ENCODE measurements at places on chromosomes 2 and 18.

DNA sequence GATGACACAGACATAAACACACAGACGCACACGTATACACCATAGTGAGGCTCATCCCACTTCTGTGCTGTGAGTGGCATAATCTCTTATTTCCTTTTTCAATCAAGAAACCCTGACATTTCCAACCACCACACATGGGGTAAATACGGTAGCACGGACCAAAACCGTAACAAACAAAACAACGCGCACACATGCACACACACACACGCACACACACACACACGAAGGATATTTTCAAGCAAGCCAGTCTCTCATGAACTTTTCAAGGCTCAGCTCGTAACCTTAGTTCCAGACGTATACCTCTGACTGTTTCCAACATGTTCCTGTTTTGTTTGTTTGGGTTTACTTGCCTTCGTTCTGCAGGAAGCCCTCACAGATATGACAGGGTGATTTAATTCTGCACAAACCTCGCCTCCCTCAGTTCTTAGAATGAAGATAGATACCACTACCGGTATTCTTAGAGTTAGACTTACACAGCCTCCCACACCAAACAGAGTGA is 119.8 kb downstream of the BCL2 start:
- DNase-seq, result no peak

DNA sequence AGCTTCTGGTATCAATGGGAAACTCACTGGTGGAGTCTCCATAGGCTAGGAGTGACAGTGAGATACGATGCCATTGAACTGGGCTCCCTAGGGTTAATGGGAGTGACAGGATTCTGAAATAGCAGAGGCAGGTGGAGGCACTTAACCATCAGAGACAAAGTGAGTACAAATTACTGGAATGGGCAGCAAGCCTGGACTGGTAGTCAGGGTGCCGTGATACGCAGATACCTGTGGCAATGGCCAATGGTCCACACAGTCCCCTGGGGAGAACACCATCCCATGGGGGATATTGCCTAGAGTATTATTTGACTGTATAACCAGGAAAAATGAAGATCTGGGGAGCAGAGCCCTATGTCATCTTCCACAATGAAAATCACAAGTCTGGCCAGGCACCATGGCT is 17.3 kb downstream of the CHCHD5 start:
- DNase-seq, result no peak

GRCh38 chr2:65413610-65414009 is 18.8 kb downstream of the SPRED2 start:
- no peak for DNase-seq

DNA sequence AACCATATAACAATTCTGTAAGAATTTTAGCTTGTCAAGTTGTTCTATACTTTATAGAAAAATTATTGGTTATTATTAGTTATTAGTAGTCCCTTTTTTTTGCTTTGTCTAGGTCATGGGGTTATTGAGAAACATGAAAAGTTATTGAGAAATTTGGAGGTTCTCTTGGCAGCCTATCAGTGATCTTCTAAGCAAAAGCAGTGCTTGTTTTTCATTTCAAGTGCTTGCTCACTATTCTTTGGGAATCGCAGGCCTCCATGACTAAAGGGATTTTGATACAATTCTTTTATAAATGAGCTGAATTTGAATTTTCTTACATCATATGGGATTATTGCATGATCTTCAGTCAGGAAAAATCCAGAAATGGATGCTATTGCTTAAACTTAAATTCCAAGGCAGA is 25.8 kb downstream of the PLEKHA3 start:
- no peak for DNase-seq

DNA sequence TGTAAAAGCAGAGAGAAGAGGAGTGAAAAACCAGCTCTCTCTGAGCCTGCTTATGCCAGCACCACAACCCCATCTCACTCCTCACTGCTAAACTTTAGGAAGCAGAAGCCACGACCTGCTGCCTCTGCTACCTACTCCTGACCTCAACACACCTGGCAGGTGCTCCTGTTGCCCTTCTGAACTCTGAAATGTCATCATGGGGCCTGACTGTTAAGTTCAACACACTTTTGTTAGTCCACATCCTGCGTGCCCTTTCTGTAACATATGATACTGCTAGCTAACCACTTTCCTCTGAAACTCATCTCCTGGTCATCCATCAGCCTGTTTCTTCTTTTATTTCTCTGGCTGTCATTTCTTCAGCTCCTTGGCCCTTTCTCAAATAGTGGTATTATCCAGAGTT is 118.1 kb downstream of the EPB41L3 start:
- DNase-seq, result no peak

- DNase-seq, result peak; percentile 25
These were observed 431.8 kb downstream of the SOCS6 start for GRCh38 chr18:70720607-70721006.

DNA sequence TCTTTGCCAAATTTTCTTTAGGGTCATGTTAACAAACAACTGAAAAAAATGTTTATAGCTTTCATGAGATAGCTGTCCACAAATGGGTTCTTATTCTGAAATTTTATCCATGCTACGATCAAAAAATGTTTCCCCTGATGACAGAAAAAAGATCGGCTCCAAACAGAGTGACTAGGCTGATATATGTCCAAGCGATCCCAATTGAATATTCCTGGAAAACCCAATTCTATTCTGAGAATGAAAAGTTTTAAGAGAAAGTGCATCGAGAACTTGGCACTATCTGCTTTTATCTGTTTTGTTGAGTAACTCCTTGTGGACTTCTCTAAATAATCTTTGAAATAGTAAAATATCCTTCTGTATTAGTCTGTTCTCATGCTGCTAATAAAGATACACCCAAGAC is 19.1 kb downstream of the KCNE4 start:
- DNase-seq, result no peak

DNA sequence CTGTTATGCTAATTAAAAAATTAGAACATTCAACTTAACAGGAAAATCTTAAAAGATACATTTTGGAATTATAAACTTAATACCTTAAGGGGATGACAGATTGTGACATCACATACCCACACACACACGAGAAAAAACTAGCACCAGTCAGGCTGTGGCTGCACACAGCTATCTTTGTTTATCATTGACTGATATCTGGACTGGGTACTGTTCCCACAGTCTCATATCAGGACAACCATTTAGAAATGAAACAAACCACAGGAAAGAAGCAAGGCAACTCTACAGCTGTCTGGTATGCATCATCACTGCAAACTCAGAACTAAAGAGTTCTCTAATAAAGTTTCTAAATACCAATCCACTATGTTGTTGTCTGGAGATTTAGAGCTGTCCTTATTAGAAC is 210.9 kb upstream of the SMAD7 start:
- no peak for DNase-seq

GRCh38 chr2:20135631-20136050 is 84.2 kb upstream of the LAPTM4A start:
- peak; percentile 26 for DNase-seq

GRCh38 chr2:114442510-114442909 is at the start of gene DPP10:
Gene DPP10 (plus strand): TSS chr2:114442641.
- no peak for DNase-seq

DNA sequence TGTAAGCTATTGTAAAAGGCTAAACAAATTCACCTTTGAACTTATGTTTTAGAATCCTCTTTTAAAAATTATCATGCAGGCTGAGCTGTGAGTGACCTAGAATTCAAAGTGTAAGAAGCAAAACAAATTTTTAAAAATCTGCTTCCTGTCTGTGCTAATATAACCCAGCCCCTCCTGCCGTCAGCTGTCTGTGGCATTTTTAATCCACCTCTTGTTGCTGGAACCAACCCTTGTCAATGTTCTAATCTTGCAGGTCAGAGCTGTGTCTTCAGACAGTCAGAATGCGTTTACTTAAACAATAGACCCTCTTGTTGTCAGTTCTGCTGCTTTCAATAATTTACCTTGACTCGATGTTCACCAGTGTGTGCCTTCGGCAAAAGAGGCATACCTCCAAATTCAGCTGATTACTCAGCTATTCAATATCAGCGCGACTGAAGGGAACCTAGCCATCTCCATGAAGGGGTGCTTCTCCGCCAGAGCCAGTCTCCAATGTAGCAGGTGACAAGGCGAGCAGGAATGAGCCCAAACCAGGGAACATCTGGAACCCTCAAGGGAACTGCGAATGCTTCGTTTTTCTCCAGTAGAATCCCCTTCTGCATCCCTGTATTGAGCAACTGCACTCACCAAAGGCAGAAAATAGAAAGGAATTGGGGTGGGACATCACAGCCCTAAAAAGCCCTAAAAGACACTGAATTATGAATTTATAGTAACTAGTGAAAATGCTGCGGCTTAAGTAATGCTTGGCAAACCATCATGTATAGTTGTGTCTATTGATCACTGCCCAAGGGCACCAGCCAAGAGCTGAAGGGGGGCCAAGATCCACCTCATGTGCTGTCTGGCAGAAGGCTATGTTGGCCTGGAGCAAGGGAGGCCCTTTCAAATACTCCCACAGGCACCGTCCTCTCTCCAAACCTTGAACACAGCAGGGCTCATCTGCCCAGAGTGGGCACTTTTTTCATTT is 62.5 kb downstream of the LYPD6B start:
- DNase-seq, result no peak

DNA sequence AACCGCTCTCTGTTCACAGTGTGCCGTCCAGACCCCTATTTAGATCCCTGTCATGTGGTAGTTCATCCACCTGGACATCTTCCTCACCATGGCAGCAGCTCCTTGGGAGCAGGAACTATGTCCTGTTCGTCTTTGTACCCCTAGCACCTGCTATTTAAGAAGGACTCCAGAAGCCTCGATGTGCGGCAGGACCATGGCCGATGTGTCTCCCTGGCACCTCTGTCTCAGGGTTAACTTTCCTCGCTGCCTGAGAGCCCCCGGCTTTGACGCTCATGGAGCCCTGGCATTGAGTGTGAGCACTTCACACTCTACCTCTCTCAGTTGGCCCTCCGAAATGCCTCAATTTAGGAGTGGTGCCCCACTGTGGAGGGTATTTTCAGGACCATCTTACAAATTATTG is 152.0 kb downstream of the FAM210A start:
- no peak for DNase-seq

DNA sequence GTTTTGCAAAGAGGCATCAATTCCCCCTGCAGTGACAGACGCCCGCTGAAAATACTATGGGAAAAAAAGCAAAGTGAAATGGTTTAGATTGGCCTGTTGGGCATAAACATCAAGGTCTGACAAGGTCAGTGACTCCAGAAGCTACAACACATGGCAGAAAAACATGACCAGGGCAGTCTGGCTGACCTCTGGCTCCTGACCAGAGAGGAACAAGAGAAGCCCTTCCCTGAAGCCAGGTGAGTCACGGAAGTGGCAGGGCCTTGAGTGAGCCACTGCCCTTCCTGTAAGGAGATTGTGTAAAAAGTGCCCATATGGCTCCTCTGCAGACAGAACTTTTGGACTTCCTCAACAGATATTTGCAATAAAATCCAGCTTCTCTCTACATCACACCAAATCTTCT is 72.0 kb downstream of the DNER start:
- DNase-seq, result no peak

DNA sequence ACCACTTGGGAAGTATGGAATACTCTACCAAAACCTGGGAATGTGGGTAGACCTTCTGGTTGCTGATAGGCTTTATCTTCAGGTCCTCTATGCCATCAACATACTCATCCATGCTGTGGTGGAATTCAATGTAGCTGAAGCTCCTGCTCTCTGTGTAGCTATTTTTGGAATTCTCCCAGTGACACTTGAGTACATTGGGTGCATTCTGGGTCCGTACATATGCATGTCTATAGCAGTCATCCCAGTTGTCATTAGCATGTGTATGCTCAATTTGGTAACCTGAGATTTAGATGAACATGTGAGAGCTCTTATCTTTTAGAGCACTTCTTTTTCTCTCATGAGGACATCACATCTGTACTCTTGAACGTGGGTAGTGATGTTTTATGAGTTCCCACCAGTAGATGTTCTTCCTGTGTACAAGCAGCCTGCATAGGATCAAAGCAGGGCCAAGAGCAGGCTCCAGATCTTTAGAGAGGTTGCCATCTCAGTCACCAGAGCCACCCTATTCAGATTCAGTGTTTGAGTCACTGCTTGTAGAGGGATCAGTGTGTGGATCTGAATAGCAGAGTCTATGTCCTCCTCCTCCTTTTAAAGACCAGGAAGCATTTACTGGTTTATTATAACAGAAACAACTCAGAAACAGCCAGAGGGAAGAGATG is 65.9 kb downstream of the MGAT5 start:
- no peak for DNase-seq

GRCh38 chr2:215439980-215440512 is 4.2 kb upstream of the FN1 start:
- DNase-seq, result no peak

- DNase-seq, result no peak
These were observed 638 bp downstream of the ZNF521 start for GRCh38 chr18:25351280-25351775.

GRCh38 chr2:187470698-187471097 is 22.6 kb upstream of the CALCRL start:
- no peak for DNase-seq

GRCh38 chr18:56043641-56044061 is 455.7 kb upstream of the TCF4 start:
- DNase-seq, result no peak

GRCh38 chr2:216074794-216075193 is 6.8 kb downstream of the PECR start:
- no peak for DNase-seq

DNA sequence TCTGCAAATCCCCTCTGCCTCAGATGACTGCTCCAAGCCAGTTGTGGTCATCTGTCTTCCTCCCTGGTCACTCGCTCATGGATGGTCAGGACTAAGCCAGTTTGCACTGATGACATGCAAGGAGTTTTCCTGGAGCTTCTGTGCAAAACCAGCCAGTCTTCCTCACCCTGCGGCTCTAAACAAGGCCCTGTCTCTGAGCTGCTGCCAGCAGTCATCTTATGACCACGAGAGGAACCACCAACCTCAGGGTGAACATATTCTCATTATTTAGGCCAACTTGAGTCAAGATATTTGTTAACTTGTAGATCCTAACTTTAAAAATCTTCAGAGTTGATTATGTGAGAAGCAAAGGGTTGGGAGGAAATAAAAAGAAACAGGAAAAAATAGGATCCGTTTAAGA is 119.9 kb upstream of the CAB39 start:
- no peak for DNase-seq

- DNase-seq, result no peak
These were observed 771.9 kb downstream of the ERBB4 start for GRCh38 chr2:211766689-211767088.

GRCh38 chr2:57855212-57855611 is 191.4 kb upstream of the VRK2 start:
- DNase-seq, result no peak

DNA sequence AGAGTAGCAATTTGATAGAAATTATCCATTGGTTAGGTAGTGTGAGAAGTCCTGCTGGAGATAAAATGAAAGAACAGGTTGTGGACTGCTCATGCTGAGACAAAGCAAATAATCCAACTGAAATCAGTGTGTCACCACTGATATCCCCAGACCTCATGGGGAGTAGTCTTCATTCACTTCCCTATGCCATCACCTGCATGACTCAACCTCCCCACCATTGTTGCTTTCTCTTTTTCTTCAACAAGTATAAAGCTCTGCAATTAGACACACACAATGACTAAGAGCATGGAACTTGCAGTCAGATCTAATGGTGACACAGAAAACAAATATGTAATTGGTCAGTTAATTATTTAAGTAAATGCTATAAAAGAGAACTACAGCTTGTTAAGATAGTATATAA is 475.3 kb downstream of the RIT2 start:
- DNase-seq, result no peak

Measured in NCI-H774 (cell line).